Activated CD4-positive, alpha-beta T cell treated with anti-CD3 and anti-CD28 coated beads, Interleukin-10, Interleukin-2, amounts not matched to agents 100 ng/mL and 50 ng/mL, durations not matched to agents 16 hours and 8 hours (primary cell): ENCODE measurements at places on chromosomes 11 and 22.

- DNase-seq: no peak
Measured at GRCh38 chr22:46910624-46911023, 148.2 kb downstream of the TBC1D22A start.

DNA sequence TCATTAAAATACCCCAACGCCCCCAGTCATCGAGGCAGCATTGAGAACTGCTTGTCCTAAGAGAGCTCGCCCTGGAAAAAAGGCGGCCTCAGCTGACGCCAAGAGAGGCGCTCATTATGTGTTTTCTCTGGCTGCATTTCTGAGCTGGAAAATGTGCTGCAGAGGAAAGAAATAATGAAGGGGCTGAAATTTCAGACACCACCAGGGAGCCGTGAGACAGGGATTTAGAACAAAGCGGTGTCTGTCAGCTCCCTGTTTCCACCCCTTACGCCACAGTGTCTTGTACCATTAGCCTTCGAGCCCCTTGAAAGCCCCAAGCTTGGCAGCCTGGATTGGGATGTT lies 14.4 kb downstream of the USH1C start:
- no peak for DNase-seq

GRCh38 chr11:9180784-9181183 lies 84.4 kb downstream of the DENND5A start:
- DNase-seq: no peak

- peak; percentile 45 for DNase-seq
Measured at GRCh38 chr11:35943713-35944502, at the start of gene LDLRAD3. TSS of gene LDLRAD3 (plus strand) at chr11:35944062. CDS start at chr11:35944099, 37 bp downstream.

DNA sequence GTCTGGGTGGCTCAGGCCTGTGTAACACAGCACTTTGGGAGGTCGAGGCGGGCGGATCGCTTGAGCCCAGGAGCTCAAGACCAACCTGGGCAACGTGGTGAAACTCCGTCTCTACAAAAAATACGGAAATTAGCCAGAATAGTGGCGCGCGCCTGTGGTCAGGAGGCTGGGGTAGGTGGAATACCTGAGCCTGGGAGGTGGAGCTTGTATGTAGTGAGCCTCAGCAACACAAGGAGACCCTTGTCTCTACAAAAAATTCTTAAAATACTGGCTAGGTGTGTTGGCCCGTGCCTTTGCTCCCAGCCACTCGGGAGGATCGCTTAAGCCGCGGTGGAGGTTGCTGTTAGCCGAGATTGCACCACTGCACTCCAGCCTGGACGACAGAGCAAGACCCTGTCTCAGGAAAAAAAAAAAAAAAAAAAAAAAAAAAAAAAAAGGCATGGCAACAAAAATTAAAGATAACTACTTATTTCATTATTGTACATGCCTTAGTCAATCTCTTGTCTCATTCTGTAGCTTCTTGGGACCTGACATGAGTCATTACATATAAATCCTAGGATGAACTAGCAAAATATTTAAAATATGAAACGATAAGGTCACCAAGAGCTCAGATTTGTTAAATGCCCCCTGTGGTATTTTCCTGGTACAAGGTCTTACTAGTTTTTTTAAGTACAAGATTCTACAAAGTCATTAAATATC lies 1.1 kb downstream of the TAF1D start:
- peak; percentile 67 for DNase-seq
